Activated T-cell treated with anti-CD3 and anti-CD28 coated beads, Interleukin-2, amount 50 U/mL, for 4 hours (primary cell): ENCODE measurements at places on chromosomes 7 and 10. TPM values are rescaled to one million over a fixed set of nuclear protein-coding genes. Genes with fewer than 3 reads are reported as not detected.

- DNase-seq: no peak
Observed at GRCh38 chr7:19442016-19442785, 266.6 kb downstream of the POLR1F start.

DNA sequence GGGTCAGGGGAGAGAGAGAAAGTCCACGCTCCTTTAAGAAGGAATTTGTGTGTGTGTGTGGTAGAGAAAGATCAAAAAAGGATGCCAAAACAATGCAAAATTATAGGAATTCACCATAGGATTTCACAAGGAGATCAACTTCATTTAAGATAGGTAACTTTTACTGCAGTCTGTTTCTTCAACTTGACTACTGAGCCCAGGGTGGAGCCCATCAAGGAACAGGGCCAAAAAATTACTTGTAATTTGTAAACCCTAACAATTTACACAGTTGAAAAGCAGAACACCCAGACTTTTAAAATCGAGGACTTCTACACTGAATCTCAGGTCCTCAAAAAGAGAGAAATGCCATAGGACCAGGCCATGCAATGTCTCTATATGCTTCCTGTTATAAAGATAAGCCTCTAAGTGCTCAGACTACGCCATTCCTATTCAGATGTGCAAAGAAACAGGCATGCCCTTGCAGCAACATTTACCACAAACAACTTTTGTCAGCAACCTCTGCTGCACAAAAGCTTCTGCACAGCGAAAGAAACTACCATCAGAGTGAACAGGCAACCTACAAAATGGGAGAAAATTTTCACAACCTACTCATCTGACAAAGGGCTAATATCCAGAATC is 10.6 kb upstream of the GIMAP4 start:
- DNase-seq: no peak

- DNase-seq: peak; percentile 47
Observed at GRCh38 chr10:96395931-96396877, 37.4 kb upstream of the OPALIN start.

Gene TAS2R5
- 0.69 TPM for total RNA-seq

Gene CDHR3
- 0.56 TPM for total RNA-seq

- no peak for DNase-seq
Observed at GRCh38 chr10:127216274-127216673, 19.9 kb upstream of the INSYN2A start.

Gene CADPS2
- 0.11 TPM for total RNA-seq

DNA sequence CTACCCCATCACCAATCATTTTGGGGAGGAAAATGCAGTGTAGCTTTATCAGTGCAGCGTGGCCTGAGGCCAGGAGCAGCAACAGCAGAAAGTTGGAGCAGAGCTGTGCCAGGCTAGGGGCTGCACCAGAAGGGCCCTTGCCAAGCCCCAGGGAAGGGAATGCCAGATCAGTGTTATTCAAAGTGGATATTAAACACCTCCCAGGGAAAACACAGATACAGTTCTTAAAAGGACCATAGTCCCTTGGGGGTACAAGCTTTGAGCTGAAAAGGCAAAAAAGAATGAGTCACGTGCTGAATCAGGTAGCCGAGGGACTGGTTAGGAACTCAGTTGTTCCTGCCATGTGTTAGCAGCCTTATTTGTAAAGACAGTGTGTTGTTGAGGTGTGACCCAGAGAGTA is 54.0 kb downstream of the GSDME start:
- DNase-seq: no peak

GRCh38 chr10:93554316-93554663 is 12.2 kb upstream of the FFAR4 start:
- no peak for DNase-seq

DNA sequence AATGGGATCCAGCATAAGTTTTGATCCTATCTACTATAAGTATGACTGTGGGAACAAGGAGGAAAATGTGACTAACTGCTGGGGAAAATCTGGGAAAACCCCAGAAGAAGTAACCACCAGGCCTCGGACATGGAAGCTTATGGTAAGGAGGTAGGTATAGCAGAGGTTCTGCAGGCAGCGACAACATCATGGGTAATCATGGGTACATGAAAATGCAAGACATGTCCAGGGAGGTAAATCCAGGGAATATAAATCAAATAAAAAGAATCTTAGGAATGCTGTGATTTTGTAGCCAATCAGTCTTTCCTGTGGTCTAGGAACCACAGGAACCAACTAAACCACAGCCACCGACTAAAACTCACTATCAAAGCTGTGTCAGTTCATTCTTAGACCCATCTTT is 168.3 kb upstream of the NPY start:
- no peak for DNase-seq

Gene ASB4
- total RNA-seq: 0.05 TPM

Gene C10orf71
- not detected for total RNA-seq

Gene GPR85
- total RNA-seq: not detected

Gene FGFR2
- 0.48 TPM for total RNA-seq
